ENCODE measurements at places on chromosomes 2 and 18. TPM values are rescaled to one million over a fixed set of nuclear protein-coding genes. Genes with fewer than 3 reads are reported as not detected.

GRCh38 chr2:65834062-65834461 lies 401.7 kb upstream of the SPRED2 start:
- no peaks in the 10 kb centered on the region for H3K36me3 ChIP-seq
- peaks cover 51% of the 10 kb centered on the region for H3K27me3 ChIP-seq
- DNase-seq: no peak
- no peak overlapping the region for H3K27ac ChIP-seq
- no peak overlapping the region for H3K4me3 ChIP-seq

DNA sequence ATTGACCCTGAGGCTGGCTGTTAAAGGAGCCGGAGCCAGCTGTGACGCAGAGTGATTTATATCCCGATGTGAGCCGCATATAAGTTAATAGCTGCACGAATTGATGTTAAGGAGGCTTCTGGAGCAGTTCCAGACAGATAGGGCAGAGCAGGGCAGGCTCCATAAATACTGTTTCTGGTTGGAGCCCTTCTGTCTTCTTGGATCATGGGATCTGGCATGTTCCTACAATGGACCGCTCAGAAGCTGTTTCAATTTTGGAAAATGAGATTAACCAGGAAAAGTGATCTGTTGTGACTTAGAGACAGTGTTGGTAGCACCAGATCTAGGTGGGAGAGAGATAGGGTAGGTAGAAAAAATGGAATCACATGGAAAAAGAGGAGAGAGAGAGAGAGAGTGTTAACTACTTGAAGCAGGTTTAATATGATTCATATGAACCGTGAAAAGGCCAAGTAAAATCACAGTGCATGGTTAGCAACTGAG lies 4.8 kb upstream of the IGFBP5 start:
- H3K27ac ChIP-seq: no peak overlapping the region
- DNase-seq: no peak
- peaks cover 13% of the 10 kb centered on the region for H3K4me1 ChIP-seq
- H3K4me3 ChIP-seq: no peak overlapping the region

DNA sequence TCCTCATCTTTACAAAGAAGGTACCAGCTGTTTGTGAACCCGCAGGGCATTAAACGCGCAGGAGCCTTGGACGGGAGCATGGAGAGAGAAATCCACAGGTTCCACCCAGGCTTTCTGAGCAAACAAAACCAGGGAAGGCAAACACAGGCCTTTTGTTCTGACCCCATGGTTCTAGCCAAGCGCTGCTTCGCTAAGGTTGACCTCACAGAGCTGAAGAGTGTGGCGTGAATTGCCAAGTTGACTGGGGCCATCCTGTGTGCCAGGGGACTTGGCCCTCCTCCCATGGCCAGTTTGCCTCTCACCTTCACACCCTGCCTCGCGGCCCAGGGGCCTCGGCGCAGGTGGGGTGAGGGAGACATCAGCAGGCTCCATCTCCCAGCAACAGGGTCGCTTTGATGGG lies 74.1 kb downstream of the VAPA start:
- no peaks in the 10 kb centered on the region for H3K4me1 ChIP-seq
- H3K27ac ChIP-seq: no peak overlapping the region
- peaks cover 27% of the 10 kb centered on the region for H3K27me3 ChIP-seq
- H3K36me3 ChIP-seq: no peaks in the 10 kb centered on the region
- no peak for DNase-seq
- H3K4me3 ChIP-seq: no peak overlapping the region

DNA sequence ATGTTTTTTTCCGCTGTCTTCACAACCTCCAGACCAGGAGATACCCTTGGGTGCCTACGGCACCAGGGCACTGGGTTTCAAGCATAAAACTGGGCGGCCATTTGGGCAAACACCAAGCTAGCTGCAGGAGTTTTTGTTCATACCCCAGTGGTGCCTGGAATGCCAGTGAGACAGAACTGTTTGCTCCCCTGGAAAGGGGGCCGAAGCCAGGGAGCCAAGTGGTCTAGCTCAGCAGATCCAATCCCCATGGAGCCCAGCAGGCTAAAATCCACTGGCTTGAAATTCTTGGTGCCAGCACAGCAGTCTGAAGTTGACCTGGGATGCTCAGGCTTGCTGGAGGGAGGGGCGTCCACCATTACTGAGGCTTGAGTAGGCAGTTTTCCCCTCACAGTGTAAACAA lies 265.3 kb upstream of the ZEB2 start:
- no peak overlapping the region for H3K27ac ChIP-seq
- H3K27me3 ChIP-seq: no peaks in the 10 kb centered on the region
- H3K4me1 ChIP-seq: no peaks in the 10 kb centered on the region
- H3K4me3 ChIP-seq: no peak overlapping the region
- DNase-seq: no peak

DNA sequence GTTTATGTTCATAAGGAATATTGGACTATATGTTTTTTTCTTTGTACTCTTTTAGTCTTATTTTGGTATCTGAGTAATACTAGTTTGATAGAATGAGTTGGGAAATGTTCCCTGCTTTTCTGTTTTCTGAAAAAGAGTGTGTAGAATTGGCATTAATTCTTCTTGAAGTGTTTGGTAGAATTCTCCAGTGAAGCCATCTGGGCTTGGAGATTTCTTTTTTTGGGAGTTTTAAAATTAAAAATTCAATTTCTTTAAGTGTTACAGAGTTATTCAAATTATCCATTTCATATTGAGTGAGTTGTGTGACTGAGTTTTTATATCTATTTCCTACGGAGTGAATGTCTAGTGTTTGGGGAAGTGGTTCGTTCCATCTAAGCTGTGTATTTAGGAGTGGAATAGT lies 80.6 kb upstream of the HS6ST1 start:
- H3K36me3 ChIP-seq: no peaks in the 10 kb centered on the region
- no peak for DNase-seq
- no peak overlapping the region for H3K27ac ChIP-seq
- no peaks in the 10 kb centered on the region for H3K4me1 ChIP-seq
- no peak overlapping the region for H3K4me3 ChIP-seq
- H3K27me3 ChIP-seq: no peaks in the 10 kb centered on the region

DNA sequence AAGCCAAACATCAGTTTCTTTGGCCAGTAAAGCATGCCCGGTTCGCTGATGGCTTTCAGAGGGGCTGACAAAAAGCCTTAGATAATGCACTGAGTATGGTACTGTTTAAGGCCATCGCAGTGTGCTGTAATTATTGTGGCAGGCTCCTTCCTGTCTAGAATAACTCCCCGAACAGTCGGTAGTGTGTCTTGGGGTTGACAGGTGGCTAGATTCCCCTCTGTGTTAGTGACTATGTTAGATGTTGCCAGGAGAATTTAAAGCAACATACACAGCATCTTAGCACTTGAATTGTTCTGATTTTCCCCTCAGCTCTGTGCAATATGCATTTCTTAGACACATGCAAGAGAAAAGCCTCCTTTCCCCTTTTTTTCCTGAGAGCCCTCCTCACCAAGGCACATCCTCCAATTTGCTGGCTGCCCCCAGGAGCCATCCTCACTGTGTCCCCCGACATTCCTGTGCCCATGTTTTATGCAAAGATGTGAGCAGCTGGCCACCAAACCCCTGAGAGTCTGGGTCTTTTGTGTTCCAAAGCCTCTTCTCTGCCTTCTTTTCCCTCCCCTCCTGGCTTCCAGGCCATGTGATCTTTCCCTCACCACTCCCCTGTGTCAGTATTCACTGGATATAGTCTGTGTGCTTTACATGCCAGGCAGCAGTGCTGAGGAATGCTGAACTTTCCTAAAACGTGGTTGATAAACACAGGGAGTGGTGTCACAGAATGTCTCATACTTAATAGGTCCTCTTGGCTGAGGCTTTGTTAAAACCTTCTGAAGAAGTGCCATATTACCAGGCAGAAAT lies 331.5 kb downstream of the HRH4 start:
- no peak for DNase-seq
- H3K4me1 ChIP-seq: no peaks in the 10 kb centered on the region
- H3K36me3 ChIP-seq: no peaks in the 10 kb centered on the region
- no peak overlapping the region for H3K27ac ChIP-seq
- H3K27me3 ChIP-seq: peaks cover 9% of the 10 kb centered on the region
- H3K4me3 ChIP-seq: no peak overlapping the region

DNA sequence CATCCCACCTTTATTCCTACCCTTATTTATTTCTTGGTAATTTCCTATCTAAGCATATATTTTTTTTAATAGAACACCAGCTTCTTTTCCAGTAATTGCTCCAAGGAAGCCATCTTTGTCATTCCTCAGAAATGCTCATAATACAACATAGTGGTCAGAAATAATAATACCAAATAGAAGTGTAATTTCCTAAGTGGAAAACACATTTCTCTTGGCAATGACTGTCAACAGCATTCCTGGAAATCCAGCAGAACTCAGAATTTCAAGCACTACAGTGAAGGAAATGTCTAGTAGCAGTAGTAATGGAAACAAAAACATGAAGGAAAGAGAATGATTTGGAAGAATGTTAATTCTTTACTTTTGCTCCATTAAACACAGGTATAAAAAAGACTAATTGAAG lies 56.6 kb downstream of the GDF7 start:
- H3K4me1 ChIP-seq: no peaks in the 10 kb centered on the region
- H3K4me3 ChIP-seq: no peak overlapping the region
- H3K27ac ChIP-seq: no peak overlapping the region
- no peaks in the 10 kb centered on the region for H3K36me3 ChIP-seq
- DNase-seq: no peak

DNA sequence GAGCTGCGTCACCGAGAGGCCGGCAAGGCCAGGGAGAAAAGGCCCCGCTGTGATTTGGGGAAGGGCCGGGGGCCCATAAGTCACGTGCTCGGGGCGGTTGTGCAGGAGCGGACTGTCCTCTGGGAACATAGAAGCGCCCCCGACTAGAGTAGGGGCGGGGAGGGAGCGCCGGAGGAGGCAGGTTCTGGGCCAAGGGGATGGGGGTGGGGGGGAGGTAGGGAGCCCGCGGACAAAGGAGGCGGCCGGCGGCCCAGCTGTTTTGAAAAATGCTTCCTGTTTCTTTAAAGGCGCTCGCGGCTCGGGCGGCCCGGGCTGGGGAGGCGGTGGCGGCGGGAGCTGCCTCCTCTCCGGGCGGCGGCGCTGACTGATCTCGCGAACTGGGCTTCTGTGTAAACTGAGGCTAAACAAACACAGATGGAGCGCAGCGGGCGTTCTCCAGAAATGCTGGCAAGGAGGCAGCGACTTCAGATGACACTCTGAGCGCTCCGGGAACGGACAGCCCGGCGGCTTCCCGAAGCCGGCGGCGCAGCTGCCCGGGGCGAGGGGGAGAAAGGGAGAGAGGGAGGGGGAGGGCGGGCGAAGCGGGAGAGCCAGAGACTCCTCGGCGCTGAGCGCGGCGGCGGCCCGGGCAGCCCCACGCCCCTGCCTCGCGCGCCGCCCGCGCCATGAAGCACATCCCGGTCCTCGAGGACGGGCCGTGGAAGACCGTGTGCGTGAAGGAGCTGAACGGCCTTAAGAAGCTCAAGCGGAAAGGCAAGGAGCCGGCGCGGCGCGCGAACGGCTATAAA lies at the start of gene ATOH8:
ATOH8 (plus strand) TSS at position 467 of the 788 bp plus-strand sequence; CDS start at position 666, 199 bp downstream.
- no peaks in the 10 kb centered on the region for H3K36me3 ChIP-seq
- peaks cover 23% of the 10 kb centered on the region for H3K4me1 ChIP-seq
- H3K27me3 ChIP-seq: peaks cover 56% of the 10 kb centered on the region
- H3K27ac ChIP-seq: peak within 1 kb of the TSS; percentile 51
- no peak for DNase-seq
- peak within 1 kb of the TSS; percentile 37 for H3K4me3 ChIP-seq

DNA sequence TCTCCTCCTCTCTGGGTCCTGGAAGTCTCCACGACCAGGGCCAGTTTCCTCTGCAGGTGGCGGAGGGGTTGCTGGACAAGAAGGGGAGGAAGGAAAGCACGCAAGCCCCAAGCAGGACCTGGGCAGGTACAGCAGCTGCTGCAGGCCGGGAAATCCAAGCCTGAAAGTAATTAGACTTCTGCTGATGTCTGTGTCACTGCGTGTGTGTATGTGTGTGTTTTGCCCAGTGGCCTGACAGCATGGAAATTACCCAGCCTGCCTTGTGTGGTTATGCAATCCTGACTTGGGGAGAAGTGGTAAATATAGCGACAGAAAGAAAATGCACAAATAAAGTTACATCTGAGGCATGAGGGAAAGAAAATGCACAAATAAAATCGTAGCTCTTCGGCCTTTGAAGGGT lies 121.8 kb upstream of the ZBTB14 start:
- no peak overlapping the region for H3K4me3 ChIP-seq
- H3K4me1 ChIP-seq: no peaks in the 10 kb centered on the region
- H3K27ac ChIP-seq: no peak overlapping the region
- H3K27me3 ChIP-seq: no peaks in the 10 kb centered on the region
- H3K36me3 ChIP-seq: no peaks in the 10 kb centered on the region
- DNase-seq: no peak

- no peaks in the 10 kb centered on the region for H3K27me3 ChIP-seq
- no peak for DNase-seq
- no peak overlapping the region for H3K27ac ChIP-seq
- no peak overlapping the region for H3K4me3 ChIP-seq
- H3K4me1 ChIP-seq: no peaks in the 10 kb centered on the region
- H3K36me3 ChIP-seq: no peaks in the 10 kb centered on the region
Measured at GRCh38 chr2:86433137-86433536, 8.0 kb upstream of the KDM3A start.

DNA sequence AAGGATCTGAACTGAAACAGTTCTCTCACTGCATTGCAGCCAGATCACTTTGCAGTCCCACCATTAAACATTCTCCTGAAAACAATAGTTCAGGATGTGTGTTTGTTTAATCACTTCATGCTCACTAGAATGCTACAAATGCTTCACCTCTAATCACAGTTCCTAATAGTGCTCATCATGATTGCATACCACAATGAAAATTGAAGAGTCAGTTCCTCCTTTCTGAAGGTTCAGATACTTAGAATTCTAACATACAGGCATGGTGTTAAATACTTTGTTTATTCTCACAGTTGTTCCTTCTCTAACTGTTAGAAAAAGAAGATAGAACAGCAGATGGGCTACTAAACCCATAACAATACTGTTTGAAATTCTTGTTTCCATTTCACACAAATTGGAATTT lies 622.3 kb upstream of the ACVR2A start:
- H3K36me3 ChIP-seq: no peaks in the 10 kb centered on the region
- no peak overlapping the region for H3K27ac ChIP-seq
- no peak for DNase-seq
- no peaks in the 10 kb centered on the region for H3K27me3 ChIP-seq

GRCh38 chr18:47251289-47252120 lies at the start of gene SKOR2:
TSS of gene SKOR2 (minus strand) at chr18:47251660. CDS start at chr18:47249183, 2,477 bp downstream.
- peaks cover 36% of the 10 kb centered on the region for H3K27me3 ChIP-seq
- no peak within 1 kb of the TSS for H3K27ac ChIP-seq
- no peaks in the 10 kb centered on the region for H3K36me3 ChIP-seq
- H3K4me1 ChIP-seq: no peaks in the 10 kb centered on the region

- H3K4me3 ChIP-seq: no peak overlapping the region
- H3K36me3 ChIP-seq: no peaks in the 10 kb centered on the region
- no peak for DNase-seq
- H3K4me1 ChIP-seq: no peaks in the 10 kb centered on the region
Measured at GRCh38 chr18:55024564-55024963, 65.3 kb upstream of the CCDC68 start.

Gene REG1B
- total RNA-seq: 4.2 TPM

Gene UNC80
- not detected for total RNA-seq

Gene EMX1
- total RNA-seq: 3.1 TPM

Gene RAB12
- total RNA-seq: 32.7 TPM

Gene MYL12A
- total RNA-seq: 314 TPM

Gene KLHL29
- total RNA-seq: 16.7 TPM

Gene PDCD1
- total RNA-seq: 0.22 TPM

Gene CTAGE1
- not detected for total RNA-seq

Gene TP53I3
- 20.1 TPM for total RNA-seq

Gene GKN2
- total RNA-seq: not detected

Gene CCDC178
- not detected for total RNA-seq
